ENCODE measurements at places on chromosomes 11 and 22.

GRCh38 chr11:65662247-65662798, 393 bp downstream of the RELA start:
- DNase-seq = no peak

- no peak for DNase-seq
These were observed 211.6 kb downstream of the TBC1D22A start for GRCh38 chr22:46974077-46974476.

DNA sequence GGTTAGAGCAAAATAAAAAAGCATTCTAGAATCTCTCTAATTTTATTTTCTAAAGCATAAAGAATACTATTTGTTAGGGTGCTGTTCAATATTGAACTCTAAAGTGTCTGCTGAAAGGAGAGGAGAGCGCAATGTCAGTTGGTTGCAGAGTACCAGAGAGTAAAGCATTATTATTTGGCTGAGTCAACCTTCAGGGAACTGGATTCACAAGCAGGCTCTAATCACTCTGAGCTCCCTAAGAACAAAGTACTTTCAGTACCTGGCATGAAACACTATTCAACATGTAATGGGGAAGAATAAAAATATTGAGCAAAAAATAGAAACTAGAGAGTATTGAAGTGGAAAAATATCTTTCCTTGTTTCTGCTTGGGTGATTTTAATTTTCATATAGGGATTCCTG, 961.0 kb upstream of the CCDC90B start:
- no peak for DNase-seq

- DNase-seq = no peak
These were observed 1.2 kb downstream of the MYO7A start for GRCh38 chr11:77129069-77129841.

DNA sequence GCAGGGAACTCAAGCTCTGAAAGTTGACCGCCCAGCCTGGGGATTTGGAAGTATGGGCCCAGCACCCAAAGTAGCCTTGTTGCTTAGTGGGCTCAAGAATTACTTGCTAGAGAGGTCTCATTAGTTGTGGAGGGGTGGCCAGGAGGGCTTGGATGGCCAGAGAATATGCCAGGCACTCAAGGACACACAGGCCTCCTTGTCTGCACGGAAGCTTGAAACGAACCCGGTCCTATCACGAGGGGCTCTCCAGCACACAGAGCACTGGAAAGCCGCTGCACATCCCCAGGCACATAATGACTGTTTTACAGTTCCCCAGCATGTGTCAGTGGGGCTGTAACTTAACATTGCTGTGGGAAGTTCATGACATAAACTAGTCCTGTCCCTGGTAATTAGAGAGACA, 55.9 kb downstream of the NAT10 start:
- no peak for DNase-seq
